Placental epithelial cell (primary cell): ENCODE measurements at places on chromosomes 13 and 19. TPM values are rescaled to one million over a fixed set of nuclear protein-coding genes. Genes with fewer than 3 reads are reported as not detected.

The FFAR2 gene
- not detected in 2 replicates for total RNA-seq

The OR10H5 gene
- total RNA-seq: under 0.01 TPM in 1 of 2 replicates, not detected in the other

The CYSLTR2 gene
- total RNA-seq: not detected in 2 replicates

The CD320 gene
- total RNA-seq: 3.1 and 19.8 TPM in 2 replicates

The SPTBN4 gene
- under 0.01 and 1.5 TPM in 2 replicates for total RNA-seq

The LYL1 gene
- total RNA-seq: 3.1 and 3.5 TPM in 2 replicates
